ENCODE measurements at places on chromosomes 3 and 15.

GRCh38 chr3:99789011-99789721 lies 28.5 kb upstream of the CMSS1 start:
- no peak for DNase-seq

GRCh38 chr3:40201770-40202169 lies 107.7 kb upstream of the EIF1B start:
- DNase-seq, result no peak

DNA sequence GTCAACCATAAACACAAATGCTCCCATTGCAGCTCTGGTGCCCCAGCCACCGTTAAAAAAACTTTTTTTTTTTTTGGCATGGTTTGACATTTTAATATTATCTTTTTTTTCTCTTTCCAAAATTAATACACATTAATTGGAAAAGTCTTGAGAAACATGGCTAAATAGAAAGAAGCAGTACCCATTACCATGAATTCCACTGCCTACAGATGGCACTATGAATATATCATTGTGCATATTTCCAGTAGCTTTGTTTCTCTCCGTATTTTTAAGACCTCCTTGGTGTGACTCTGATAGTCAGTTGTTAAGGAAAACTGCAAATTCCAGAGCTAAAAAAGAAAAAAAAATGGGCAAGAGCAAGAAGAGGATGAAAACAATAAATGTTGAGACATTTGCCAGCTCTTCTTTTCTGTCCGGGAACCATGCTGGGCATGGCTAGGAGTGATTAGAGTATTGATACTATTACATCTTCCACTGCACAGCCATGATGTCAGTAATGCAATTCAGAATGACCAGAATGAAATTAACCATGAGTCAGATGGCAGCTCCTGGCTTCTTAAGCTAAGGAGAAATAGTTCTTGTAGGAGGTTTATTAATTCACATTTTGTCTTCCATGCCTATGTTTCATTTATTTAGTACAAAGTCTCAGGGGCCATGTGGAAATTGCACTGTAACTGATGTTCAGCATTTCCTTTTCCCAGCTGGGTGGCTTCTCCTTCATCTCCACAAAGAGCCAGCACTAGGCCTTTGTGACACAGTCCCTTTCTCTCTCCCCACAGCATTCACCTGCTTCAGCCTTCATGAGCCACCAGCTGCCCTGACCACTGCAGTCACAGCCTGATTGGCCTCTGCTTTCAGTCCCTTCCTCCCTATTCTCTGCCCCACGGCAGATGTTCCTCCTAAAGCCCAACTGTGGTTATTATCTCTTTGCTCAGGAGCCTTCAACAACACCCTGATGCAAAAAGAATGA lies 31.8 kb downstream of the SLC7A14 start:
- DNase-seq, result no peak

GRCh38 chr3:167734498-167735232 lies at the start of gene PDCD10:
TSS of gene PDCD10 (minus strand) at chr3:167734892. CDS start at chr3:167720157, 14,735 bp downstream.
- peak; percentile 96 for DNase-seq

DNA sequence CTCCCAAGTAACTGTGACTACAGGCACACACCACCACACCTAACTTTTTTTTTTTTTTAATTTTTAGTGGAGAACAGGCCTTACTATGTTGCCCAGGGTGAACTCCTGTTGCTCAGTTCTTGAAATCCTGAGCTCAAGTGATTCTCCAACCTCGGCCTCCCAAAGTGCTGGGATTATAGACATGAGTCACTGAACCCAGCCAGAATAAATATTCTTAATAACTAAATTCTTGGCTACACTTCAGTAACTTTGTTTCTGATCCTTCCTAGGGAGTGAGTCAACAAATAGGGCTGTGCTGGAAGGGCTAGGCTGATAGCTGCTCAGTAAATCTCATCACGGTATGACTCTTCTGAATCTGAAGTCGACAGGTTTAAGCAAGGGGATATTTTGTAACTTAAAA lies 56.6 kb downstream of the P3H2 start:
- DNase-seq, result no peak

DNA sequence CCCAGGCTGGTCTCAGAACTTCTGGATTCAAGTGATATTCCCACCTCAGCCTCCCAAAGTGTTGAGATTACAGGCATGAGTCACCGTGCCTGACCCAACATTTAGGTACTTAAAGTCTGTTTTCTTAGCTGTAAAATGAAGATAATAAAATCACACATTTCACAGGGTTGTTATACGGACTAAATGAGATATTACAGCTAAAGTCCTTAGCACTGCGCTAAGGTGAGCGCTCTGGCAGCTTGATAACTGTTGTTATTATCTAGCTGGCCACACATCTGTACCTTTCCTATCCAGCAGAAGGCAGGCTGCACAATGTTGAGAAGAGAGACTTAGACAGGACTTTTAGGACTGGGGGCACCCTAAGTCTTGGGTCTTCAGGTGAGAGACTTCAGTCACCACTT lies 2.7 kb upstream of the LIPH start:
- no peak for DNase-seq

- DNase-seq, result no peak
Measured at GRCh38 chr15:69735121-69735520, 282.5 kb downstream of the RPLP1 start.

DNA sequence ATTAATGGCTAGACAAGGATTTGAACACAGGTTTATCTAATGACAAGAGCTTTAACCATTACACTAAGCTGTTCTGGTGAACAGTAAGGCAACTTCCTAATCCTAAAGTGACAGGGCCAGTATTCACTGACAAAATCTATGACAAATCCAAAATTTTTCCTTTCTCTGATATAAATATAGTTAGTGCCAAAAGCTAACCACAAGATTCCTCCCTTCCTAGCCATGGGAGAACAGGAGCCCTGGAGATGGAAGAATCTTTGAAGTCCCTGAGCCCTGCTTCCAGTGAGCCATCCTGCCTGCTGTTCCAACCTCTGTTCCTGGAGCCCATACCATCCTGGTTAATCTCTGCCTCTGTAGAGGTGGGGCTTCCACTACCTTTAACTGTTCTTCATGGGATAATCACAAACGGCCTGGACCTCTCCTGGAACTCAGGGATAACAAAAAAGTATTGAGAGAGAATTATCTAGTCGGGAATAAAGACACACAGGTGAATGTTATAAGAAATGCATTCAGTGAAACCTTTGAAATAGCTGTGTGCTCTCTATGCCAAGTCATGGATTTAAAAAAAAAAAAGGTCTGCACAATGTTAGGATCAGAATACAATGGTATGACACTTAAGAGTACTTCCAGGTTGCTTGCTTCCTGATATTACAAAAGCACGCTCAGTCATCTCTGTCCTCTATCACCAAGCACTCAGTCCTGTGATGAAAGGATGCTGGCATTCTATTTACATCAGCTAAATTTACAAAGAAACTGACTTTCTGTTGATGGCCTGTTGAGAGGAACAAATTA lies 235.8 kb downstream of the SUCLG2 start:
- DNase-seq, result no peak

- no peak for DNase-seq
Measured at GRCh38 chr15:68204776-68205557, at the start of gene CALML4. TSS of gene CALML4 (minus strand) at chr15:68205332. CDS start at chr15:68205247, 85 bp downstream.

- no peak for DNase-seq
Measured at GRCh38 chr3:152728231-152728980, 106.5 kb upstream of the P2RY1 start.

DNA sequence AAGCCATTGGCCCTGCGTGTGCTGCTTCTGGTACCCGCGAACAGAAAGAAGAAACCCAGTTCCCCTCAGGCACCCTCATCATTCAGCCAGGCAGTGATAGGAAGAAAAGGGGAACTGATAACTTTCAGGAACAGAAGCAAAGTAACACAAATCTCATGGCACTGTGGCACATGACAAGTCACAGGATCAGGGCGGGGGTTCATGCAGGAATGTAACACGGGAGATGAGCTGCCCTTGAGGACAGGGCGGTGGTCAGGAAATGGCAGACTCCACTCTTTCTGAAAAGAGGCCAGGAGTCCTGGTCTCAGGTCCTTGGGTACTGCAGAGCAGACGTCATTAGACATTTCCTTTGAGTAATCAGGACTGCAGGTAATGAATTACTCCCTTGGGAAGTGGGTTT lies 95.5 kb downstream of the CCNL1 start:
- no peak for DNase-seq

- DNase-seq, result no peak
Measured at GRCh38 chr15:94287794-94288246, 56.5 kb downstream of the MCTP2 start.

GRCh38 chr3:168024537-168024941 lies 71.2 kb downstream of the GOLIM4 start:
- peak; percentile 9 for DNase-seq

DNA sequence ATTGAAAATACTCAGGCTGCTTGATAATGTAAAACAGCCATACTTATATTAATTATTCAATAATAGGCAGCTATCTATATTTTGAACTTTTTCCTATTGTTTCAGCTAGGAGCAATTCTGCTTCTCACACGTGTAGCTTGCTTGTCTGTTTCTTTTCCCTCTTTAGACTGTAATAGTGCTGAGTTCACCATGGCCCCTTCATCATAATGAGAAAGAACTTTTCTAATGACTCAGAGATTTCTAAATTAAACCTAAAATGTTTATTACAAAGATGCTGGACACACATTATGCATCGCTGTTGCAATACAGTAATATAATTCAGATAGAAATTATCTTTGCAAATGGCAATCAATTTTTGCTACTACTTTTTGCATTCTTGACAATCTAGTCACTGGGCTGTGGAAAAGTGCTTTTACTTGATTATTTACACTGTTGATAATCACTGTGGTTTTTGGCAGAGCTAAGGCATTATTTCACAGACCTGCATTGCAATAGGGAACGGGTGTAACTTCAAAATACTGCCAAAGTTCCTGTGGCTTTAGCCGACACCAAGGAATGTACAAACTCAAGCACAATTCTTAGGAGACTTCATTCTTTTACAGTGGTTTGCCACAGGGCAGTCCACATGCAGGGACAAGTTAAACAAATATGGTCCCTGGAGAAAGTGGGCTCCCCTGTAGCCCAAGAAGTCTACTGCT lies 281.0 kb upstream of the TBL1XR1 start:
- DNase-seq, result no peak

- DNase-seq, result no peak
Measured at GRCh38 chr3:58659051-58659675, 7.4 kb downstream of the FAM3D start.

DNA sequence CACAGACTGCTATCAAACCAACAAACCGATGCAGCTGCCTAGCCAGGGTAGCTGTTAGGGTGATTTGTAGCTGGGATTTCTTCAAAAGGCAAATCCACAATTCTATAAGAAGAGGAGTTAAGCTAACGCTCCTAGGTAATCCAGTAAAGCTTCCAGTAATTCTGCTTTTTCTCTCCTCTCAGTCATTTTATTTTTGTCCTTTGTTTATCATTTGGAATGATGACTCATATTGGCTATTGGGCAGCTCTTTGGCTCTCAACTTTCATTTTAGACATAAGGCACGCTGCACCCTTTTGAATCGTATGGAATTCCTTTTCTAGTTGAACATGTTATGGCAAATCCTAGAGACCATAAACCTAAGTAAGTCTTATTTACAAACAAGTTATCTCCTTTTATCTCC lies 53.2 kb upstream of the PPARG start:
- DNase-seq, result no peak

DNA sequence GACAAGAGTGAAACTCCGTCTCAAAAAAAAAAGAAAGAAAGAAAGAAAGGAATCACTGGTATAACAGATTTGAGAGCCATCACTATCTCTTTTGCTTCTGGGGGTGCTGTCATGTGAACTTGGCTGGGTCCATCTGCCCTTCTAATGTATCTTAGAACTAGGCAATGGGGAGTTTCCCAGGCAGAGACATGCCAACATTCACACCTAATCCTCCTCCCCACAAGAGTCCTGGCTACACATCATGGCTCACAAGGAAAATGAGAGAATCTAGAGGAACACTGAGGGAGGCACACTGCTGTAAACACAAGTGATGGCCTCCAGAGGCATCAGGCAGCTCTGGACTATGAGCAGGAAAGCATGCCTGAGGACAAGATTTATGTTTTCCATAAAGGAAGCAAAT lies 67.8 kb upstream of the PPP2R3A start:
- no peak for DNase-seq

DNA sequence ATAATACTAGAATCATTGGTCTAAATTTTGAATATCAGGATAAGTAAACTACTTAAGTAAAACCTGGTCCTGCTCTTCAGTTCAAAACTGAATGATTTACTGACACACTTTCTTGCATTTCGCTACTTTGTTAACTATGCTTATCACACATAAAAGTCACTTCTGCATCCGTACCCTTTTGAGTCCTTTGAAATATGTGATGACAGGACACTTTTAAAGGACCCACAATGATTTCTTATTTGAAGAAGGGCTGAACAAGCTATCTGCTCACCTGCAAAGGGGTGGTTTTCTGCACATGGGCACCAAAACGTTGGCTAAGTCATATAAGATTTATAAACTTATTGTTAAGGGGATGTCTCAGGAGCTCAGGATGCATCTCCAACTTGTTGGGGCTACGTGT lies 15.0 kb downstream of the GATM start:
- DNase-seq, result no peak

GRCh38 chr3:111809186-111809585 lies 49.9 kb upstream of the PHLDB2 start:
- DNase-seq, result no peak

DNA sequence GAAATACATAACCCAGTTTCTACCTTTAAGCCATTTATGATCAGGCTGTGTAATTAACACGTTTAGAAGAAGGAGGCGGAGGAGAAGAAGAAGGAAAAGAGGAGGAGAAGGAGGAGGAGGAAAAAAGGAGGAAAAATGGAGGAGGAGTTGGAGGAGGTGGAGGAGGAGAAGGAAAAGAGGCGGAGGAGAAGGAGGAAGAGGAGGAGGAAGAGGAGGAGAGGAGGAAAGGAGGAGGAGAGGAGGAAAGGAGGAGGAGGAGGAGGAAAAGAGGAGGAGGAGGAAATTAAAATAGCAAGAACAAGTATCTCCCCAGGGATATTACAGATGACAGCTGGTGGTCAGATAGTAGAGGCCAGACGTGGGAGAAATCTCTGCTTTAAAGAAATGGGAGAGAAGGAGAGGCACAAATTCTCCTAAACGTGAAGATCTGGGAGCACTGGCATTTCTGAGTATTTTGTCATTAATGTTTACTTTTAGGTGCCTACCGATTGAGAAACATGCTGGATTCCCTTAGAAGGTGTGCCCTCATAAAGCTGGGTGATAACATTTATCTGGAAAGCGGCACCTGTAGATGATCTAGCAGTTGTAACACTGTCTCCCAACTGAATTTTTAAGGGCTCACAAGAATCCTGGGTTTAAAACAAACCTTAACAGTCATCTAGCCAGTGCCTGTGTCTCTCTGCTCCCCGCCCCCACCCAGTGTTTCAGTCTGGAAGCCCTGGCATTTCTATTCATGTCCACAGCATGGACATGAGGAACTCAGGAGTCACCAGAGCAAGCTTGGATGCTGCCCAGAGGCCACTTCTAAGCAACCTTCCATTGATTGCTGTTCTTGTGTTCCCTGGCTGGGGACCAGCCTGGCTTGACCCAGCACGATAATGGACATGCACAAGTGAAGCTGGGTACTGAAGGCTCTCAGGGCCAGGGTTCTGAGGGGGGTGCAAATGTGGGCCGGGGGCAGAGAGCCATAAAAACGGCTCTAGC lies 75.2 kb downstream of the CHRNA7 start:
- no peak for DNase-seq

GRCh38 chr3:77902675-77903074 lies 862.8 kb downstream of the ROBO2 start:
- no peak for DNase-seq

GRCh38 chr15:51697163-51697562 lies 15.9 kb downstream of the SCG3 start:
- no peak for DNase-seq

Data from NCI-H510A (cell line).